A549 treated with Hydrocortisone at 1 μM for 4 hours (cell line): ENCODE measurements at places on chromosomes 1 and 21. TPM values are rescaled to one million over a fixed set of nuclear protein-coding genes. Genes with fewer than 3 reads are reported as not detected.

Gene HPCAL4
- 0.14 to 0.39 TPM (median 0.22 TPM) in 5 replicates for total RNA-seq

Gene ASPM
- total RNA-seq = 17.9 to 25.0 TPM (median 21.0 TPM) in 5 replicates

Gene LAD1
- total RNA-seq = 0.47 to 1.4 TPM (median 0.62 TPM) in 5 replicates

Gene TPTE
- total RNA-seq = not detected in 5 replicates

Gene ZNF124
- 3.6 to 5.1 TPM (median 4.7 TPM) in 5 replicates for total RNA-seq

Gene FCRL2
- total RNA-seq = not detected in 5 replicates

Gene NID1
- total RNA-seq = 5.3 to 9.8 TPM (median 7.4 TPM) in 5 replicates
